Inflammatory macrophage treated with lipopolysaccharide for 4 hours (primary cell): ENCODE measurements at places on chromosomes 3 and 15.

- no peak for DNase-seq
Measured at GRCh38 chr3:100693225-100693624, 16.1 kb upstream of the TFG start.

DNA sequence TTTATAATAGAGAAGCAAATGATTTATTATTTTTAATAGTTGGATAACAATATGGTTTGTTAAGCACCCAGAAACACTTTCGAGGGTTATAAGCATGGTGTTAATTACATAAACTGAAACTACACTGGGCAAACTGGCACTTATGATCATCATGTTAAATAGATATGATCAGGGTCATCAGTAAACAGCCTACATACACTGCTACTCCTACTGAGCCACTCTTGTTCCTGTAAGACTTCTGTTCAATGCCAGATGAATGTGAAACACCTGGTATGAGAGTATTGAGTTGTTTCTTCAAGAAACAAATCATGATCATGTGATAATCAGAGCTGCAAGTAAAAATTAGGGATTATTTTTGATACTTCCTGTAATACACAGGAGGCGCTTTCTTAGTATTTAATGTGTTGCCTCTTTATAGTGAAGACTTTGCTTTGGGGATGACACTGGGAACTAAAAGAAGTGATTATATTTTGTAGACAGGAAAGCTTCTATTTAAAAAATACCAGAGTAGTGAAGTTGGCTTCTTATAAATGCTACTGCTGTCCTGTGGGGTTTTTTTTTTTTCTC is 32.3 kb upstream of the UTS2B start:
- DNase-seq: no peak

DNA sequence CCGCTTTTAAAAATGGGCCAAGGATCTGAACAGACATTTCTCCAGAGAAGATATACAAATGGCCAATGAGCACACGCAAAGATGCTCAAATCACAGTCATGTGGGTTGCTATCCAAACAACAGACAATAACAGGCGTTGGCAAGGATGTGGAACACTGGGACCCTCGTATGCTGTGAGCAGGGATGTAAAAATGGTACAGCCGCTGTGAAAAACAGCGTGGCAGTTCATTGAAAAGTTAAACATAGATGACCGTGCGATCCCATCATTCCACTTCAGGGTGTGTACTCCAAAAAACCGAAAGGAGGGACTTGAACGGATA is 6.7 kb upstream of the LRRC15 start:
- DNase-seq: no peak

- no peak for DNase-seq
Measured at GRCh38 chr15:34025252-34025651, 13.8 kb downstream of the AVEN start.

DNA sequence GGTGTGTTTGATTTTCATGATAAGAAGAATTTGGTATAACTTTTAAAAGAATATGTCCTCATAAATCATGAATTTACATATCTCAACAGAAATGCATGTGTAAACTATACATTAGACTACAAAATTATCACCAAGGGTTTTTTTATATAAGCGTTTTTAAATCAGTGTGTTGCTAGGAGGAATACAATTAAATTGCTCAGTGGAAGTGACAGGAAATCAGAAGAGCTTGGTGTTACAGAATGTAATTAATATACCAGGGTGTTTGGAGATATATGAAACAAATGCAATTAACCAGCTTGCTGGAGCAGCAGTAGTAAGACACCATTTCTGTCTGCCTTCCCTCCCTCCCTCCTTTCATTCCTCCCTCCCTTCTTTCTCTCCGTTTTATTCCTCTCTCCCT is 2.4 kb downstream of the ROBO2 start:
- no peak for DNase-seq

DNA sequence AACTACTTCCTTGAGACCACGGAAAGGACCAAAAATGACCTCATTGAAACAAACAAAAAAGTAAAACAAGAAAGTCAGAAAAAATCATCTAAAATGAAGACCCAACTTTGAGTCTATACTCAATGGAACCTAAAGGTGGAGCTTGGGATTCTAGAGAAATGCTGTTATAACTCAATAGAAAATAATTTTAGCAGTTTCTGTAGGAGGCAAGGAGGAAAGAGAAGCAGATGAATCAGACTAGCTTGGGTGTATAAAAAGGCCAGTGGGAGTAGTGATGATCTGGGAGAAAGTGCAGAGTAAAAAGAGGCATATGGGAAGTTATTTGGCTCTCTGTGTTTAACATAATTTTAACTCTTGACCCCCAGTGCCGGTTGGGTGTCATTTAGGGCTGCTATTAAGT is 94.4 kb downstream of the TMCO5A start:
- peak; percentile 52 for DNase-seq

DNA sequence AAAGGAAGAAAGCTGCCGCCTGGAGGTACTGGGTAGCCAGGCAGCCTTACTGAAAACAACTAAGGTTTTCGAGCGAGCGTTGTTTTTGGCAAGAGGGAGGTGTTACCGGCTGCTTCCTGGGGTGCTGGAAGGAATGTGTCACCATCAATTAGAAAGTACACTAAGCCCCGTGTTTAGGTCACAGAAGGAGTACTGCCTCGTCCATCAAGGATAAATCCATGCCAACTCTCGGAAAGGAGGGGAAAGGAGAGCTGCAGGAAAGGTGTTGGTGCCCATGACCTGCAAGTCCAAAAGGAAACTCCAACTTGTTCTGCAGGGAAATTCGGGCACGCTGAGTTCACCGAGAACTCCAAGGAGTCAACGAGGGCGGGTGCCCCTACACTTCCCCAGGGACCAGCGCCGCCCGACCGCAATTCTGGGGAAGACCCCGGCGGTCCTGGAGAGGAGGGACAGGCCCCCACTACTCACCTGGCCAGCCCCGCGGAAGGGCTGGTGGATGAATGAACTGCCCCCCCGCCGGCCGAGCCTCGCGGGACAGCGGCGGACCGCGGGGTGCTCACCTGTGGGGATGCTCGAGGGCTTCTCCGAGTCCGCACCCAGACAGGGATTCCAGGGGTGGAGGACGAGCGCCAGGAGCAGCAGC is 542 bp downstream of the PLOD2 start:
- peak; percentile 5 for DNase-seq

DNA sequence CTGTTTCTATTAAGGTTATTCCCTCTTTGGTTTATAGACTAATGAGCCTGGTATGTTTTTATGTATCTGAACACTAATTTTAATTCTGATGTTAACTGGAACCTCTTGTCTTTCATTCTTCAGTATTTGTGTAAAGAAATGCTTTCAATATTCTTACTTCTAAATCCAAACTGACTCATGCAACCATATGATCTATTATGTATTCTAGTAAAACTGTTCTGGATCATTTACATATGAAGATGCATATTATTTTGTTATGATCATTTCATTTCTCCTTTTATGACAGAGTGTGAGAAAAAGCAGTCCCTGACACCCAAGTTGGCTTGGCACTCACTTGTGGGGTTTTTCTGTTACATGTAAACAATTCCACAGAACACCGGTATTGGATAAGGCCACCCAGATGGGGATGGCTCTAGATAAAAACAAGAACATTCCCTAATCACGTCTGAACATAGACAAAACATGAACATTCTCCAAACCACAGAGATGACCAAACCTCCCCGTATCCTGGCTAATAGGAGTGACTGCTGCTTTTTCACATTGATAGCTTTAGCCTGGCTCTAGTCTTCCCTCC is 72.2 kb upstream of the EPHB3 start:
- no peak for DNase-seq

DNA sequence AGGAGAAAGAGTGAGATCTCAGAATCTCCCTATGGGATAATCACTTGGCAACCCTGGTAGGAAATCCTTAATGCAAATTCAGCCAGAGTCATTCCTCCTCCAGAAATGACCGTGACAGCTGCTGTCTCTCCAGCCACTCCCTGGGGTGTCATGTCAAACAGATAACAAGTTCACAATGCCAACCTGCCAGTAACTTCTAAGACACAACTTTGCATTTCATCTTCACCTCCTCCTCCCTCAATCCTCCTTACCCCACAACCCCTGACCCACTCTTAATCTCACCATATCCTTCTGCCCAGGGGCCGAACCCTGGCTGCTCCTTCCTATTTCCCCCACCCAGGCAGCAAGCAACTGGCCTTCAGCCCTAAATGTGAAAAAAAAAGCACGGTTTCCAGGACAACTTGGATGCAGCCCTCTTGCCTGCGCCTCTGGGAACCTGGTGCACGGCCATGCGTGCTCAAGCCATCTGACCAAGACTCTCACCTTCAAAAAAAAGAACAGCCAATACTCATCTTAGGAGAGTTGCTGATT is 166.0 kb downstream of the NTRK3 start:
- no peak for DNase-seq

- DNase-seq: peak; percentile 63
Measured at GRCh38 chr3:39065197-39065596, 13.4 kb downstream of the WDR48 start.

- DNase-seq: no peak
Measured at GRCh38 chr15:23869396-23869795, 182.3 kb upstream of the NDN start.

DNA sequence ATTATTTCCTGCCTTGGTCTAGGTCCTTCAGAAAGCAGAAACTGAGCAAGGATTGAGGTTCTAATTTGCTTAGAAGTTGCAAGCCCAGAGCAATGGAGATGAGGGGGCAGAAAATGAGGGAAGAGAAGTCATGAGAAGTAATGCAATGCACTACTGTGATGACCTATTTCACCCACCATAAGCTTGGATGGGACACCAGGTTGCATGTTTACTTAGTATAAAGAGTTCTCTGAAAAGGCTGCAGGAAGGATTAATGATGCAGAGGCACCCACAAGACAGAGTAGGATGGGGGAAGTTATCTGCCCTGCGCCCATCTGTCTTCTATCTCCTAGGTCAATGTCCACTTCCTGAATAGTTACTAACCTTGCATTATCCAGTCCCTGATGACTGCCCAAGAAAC is 84.8 kb upstream of the SNRK start:
- DNase-seq: no peak

GRCh38 chr3:22373182-22373581 is 622.2 kb upstream of the ZNF385D start:
- no peak for DNase-seq

- DNase-seq: peak; percentile 78
Measured at GRCh38 chr15:89690276-89691218, at the start of the genes PEX11A and WDR93. Gene PEX11A, minus strand, starts transcription at chr15:89690754. Its CDS starts 122 bp downstream, at chr15:89690632. Gene WDR93, plus strand, starts transcription at chr15:89690811. Its CDS starts 10,936 bp downstream, at chr15:89701747.

DNA sequence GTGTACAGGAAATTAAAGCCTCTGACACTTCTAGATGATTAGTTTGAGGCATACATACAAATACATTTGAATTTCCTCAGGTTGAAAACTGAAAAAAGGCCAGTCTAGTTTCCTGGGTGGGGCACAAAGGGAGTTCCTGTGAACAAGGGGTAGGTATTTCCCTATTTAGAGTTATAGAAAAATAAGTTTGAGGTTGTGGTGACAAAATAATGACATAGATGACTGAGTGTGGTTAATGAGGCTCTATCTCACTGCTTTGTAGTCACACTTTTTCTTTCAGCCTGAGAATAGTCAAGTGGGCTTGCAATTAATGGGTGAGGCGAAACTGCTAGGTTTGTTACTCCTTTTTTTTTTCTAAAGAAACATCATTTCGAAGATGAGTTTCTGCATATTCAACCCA is 4.3 kb downstream of the SLCO3A1 start:
- peak; percentile 71 for DNase-seq

DNA sequence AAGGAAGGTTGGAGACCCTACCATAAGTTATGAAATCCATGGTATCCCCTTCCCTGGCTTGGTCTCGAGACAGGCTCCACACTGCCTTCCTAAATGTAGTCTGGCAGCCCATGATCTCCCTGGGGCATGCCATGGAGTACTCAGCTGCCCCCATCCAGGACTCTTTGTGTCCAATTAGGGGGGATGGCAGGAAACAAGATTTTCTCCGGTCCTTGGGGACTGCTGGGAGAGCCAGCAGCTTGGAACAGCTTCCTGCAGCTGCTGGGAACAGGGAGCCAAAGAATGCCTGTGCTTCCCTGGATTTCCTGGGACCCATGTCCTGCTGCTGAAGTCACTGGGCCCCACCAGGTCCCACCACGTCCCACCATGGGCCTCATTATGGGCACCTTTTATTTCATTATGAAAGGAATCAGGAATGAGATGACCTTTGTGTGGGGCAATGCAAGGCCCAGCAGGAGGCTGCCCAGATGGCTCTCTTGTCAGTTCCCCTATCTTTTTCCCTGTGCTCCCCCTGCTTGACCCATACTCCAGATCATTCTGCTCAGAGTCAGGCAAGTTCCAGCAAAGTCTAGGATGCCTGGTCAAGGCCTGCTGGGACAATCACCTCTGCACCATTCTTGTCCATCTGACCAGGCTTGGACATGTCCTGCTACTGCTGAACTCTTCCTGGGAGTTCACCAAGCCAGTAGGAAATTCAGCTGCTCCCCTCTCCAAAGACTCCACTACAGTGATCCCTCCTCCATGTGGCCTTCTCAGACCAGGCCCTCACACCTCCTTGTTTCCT is 15.0 kb upstream of the DAG1 start:
- DNase-seq: peak; percentile 10

DNA sequence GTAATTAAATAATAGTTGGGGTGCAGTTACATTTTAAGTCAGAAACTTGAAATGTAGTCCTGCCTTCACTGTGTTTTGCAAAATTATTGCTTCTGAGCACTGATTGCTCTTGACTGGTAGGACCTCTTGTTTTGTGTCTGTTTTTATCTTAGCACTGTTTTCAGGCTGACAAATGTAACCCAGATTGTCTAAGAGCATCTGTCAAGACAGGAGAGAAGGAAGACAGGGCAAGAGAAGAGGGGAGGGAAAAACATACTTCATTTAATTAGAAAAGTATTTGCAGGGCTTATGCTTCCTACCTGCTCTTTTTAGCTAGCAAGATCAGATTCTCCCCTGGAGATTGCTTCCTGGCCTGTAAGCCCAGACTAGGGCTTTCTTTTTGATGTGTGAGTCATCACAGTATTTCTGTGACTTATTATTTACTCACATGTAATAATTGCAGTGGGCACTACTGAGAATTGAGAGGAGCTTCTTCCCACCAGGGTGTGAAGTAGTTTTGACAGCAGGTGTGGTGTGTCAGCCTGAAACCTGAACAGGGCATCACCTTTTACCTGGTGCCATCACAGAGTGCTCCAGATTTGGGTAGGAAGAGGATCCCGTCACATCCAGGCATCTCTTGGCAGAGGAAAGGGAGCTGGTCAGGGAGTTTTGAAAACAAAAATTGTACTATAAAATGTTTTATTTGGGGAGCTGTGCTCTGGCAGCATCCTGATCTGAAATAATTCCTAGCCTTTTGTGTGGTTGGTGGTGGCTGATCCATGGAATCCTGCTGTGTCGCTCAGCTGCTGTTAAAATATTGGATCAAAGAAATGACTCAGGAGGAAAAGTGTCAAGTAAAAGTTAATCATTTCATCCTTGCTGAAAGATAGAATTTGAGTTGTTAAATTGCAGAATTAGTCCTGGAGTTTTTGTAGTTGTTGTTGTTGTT is 98.2 kb downstream of the TMEM108 start:
- DNase-seq: no peak
